Brain pericyte (primary cell): ENCODE measurements at places on chromosomes 5 and 9.

DNA sequence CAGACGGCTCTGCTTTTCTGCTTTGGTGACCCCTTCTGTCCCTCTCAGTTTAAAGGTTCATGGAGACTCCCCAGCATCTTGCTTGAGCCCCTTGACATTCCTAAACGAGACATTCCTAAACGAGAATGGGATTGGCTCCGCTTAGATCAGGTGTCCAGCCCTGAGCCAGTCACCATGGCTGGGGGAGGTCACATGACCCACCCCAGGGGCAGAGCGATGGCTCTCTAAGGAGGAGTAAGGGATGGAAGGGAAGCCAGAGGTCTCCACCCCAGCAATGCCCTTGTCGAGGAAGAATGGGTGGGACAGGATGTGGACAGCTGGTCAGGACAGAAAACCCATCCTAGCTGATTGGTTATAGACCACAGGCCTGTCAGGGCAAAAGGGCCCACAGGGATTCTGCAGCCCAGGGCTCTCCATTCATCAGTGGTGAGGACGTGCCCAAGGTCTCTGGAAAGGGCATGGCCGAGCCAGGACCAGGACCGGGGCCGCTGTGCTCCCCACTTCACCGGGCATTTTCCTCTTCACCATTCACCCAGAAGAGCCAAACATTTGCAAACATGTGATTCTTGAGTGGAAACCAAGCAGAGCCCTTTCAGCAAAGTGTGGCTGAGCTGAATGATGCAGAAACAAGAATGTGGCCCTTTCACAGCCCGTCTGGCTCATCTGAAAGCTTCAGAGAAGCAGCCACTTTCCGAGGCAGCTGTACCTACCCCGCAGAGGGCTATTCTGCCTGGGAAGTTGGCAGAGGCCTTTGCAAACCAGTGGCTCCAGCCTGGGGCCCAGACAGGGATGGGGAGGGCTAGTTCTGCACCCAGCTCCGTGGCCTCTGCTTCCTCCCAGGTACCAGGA, 19.8 kb upstream of the AIF1L start:
- DNase-seq, result no peak

GRCh38 chr5:114435885-114436299, 74.0 kb downstream of the KCNN2 start:
- DNase-seq, result no peak

DNA sequence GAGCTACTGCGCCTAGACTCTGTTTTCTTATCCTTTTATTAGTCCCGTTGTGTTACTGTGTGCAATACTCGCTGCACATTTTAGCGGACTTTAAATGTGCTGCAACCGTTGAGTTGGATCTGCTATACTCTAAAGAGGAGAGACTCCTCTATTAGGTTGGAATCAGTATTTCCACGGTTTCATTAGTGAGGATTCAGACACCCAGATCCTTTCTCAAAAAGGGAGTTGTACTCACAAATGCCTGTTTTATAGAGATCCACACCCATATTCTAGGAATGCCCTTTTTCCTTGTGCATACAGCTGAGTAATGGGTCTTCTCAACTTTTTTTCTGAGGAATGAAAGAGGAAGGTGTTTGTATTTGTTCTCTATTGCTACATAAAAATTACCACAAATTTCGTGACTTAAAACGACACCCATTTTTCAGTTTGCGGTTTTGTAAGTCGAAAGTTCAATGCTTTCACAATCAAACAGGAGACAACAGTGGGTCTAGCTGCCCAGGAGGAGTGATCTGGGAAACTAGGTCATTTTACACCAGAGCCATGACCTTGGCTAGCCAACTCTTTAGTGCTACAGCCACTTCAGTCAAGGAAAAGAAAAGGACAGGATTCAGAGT, 52.8 kb upstream of the SLC44A1 start:
- no peak for DNase-seq

GRCh38 chr9:76452839-76453238, 6.1 kb upstream of the GCNT1 start:
- DNase-seq, result no peak

GRCh38 chr9:7369384-7369821, 430.2 kb downstream of the DMAC1 start:
- no peak for DNase-seq

GRCh38 chr9:114432323-114433067, 44.7 kb upstream of the AKNA start:
- no peak for DNase-seq

DNA sequence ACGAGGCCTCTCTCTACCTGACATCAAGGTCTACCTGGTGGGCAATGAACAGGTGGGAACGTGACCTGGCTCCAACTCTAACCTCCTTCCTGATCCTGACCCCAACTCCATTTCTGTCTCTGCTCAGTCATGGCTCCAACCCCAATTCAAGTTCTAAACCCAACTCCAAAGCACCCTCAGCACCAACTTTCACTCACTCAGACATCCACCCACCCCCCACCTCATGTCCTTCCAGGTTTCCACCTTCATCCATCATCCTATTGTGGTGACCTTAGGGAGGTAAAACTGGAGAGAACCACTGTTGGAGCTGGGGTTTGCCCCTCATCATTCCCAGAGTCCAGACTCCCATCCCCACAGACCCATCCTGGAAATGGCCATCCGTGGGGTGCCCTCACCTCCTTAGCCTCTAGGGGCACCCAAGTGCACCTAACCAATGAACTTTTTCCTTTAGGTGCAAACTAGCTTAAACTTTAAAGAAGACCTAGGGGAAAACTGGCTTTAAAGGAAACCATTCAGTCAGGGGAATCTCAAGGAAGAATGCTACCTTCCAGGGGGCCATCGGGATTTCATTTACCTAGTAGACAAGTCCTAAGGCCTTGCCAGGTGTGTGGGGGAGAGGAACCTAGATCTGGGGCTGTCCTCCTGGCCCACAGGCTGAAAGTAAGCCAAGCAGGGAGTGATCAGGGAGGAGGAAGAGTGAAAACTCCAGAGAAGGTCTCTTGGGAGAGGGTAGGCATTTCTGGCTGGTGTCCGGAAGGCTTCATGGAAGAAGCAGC, 11.3 kb downstream of the RGS14 start:
- no peak for DNase-seq

DNA sequence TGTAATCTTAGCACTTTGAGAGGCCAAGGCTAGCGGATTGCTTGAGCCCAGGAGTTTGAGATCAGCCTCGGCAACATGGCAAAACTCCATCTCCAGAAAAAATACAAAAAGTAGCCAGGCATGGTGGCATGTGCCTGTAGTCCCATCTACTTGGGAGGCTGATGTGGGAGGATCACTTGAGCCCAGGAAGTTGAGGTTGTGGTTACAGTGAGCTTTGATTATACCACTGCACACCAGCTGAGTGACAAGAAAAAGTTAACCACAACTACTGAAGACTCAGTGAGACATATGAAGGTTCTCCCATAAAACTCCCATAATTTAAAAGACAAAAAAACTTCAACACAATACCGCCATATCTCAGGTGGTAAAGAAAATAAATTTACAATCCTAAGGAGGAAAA, 98.0 kb downstream of the NR6A1 start:
- no peak for DNase-seq

GRCh38 chr5:92887254-92887653, 693.8 kb downstream of the NR2F1-AS1 start:
- DNase-seq, result no peak

- no peak for DNase-seq
Measured at GRCh38 chr5:109868737-109869136, 179.0 kb downstream of the MAN2A1 start.

GRCh38 chr5:105581988-105582690, 2019.5 kb upstream of the NUDT12 start:
- DNase-seq, result no peak

DNA sequence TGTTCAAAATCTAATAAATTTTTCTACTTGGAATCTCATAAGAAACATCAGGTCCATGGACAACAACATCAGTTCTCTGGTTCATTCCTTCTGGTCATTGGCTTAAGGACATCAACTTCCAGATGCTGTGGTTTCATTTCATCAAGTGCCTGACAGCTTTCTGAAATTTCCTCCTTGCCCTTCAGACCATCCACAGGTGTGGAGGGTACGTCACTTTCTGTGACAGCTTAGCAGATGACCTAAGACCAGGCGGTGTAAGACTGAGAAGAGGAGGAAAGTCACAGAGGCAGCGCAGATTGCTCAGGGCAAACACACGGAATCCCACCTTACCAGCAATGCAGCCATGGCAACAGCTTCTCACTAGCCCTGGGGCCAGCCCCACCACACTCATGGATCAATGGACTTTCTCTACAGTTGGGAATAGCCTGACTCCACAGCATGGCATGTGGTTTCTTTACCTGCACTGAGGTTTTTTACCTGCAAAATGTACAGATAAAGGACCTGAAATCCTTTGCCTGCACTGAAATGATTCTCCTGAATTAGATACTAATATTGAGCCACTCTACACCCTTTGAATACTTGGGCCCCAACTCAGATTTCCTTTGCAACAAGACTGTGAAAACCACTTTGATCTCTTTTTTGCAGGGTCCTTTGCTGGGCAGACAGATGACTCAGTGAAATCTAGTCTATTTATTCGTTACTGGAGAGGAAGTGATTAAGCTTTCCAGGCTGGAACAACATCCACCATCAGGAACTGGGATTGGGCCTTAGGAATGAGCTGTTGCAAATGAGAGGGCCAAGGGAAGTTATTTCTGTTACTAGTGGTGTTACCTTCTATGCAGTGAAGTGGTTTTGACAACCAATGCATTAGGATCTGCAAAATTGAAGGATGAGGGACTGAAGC, 26.9 kb downstream of the TICAM2 start:
- DNase-seq, result no peak

DNA sequence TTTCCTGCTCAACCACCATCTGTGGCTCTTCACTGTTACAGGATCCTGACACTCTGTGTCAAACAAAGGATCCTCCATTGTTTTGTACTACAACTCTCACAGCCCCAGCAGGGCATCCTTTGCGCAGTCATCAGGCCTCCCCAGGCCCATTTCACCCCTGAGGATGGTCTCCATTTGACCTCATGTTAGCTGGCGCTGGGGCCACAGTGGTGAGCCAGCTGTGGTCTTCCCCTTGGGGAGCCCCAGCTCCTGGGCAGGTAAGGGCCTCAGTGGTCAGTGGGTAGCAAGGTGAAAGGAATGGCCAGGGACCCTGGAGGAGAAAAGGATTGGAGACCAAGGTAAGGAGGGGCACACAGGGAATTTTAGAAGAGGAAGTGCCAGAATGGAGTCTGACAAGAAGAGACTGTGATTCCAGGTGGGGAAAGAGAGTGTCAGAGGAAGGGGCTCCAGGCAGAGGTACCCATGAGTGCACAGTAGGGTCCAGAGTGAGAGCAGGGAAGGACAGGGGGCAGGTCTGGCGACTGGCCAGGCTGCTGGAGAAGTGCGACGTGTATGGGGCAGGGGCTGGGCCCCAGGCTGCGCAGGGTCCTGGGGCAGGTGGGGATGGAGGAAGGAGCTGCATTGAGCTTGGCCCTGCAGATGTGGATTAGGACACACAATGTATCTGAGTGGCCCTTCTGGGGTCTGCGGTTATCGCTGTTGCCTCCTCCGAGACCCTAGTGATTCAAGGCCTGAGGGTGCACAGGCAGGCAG, 109.9 kb downstream of the PHF2 start:
- no peak for DNase-seq

DNA sequence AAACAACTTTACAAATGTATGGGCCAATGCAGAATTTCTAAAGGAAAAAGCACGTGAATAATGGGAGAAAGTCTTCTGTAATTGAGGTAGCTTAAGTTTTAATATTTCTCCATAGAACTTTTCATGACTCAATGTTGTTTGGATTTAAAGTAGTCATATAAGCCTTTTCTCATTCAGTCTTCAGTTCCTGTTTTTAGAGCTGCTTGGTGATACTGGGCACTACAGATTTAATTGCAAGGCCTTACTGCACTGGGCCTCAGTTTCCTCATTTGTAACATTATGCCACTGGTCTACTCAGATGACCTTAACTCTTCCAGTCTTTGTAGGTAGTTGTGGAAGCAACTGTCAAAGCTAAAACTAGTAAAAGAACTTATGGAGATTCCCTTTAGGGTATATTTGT, 60.4 kb downstream of the WDR41 start:
- DNase-seq, result no peak

- no peak for DNase-seq
Measured at GRCh38 chr5:598564-598890, 13.6 kb upstream of the CEP72 start.

GRCh38 chr5:80884929-80885328, 75.2 kb upstream of the RASGRF2 start:
- DNase-seq, result no peak

DNA sequence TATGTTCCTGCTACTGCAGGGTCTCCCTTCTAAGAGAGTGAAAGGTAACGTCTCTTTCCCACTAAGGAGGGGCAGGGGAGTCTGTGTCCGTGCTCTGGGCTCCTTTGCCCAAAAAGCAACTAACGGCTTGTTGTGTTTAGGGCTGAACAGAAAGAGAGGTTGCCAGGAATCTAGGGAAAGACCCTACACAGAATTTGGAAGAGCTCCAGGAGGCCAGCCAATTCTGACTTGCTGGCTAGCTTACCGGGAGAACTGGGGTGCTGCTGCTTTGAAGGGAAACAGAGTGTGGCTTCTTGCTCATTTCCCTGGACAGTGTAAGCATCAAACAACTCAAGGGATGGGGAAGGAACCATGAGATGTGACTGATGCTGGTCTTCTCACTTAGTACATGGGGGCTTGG, 176.1 kb downstream of the GADD45G start:
- DNase-seq, result no peak

DNA sequence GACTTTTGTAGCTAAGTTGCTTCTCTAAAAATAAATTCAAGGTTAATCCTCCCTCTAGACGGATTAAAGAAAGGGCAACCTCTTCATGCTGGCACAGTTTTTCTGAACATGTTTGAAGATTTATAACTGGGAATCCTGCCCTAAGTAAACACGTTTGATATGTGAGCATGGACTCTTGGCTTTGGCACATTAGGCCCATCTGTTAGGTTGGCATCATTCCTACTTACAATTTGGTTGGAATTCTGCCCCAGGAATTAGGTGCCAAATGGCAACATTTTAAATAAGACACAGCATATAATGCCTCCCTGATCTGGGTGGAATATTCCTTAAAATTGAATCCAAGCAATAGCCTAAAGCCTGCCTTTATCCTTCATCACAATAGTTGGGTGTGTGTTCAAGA, 372.3 kb upstream of the CDH18 start:
- DNase-seq, result no peak

DNA sequence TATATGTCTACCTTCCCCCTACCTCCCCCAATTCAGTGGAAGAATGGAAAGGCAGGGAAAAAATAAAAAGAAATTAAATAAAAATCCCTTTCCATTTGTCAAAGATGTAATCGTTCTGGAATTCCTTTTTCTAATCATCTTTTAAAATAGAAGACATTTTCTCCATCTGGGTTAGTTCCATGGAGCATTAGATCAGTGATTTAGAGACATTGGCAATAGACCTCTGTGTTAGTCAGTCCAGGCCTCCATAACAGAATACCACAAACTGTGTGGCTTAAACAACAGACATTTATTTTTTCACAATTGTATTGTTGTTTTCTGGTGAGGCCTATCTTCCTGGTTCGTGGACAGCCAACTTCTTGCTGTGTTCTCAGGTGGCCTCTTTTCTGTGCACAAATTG, 516.6 kb upstream of the DAB2 start:
- DNase-seq, result no peak
